ENCODE measurements at places on chromosomes 12 and 14.

DNA sequence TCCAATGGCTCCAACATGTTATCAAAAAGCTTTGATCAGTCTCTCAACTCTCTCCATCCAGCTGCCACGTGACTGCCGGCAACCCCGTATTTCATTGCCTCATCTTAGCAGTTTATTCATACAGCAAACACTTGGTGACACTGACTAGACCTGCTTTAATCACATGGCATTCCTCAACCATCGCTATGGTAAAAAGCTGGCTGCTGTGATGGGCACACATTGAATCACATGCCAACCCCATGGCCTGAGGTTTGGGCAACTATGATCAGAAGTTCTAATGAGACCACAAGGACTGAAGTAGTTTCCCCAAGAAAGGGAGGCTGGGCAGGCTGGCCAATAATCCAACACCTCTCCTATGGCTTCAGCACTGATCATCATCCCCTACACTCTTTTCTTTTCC is 40.6 kb upstream of the TAS2R42 start:
- DNase-seq = no peak

GRCh38 chr12:48051681-48052080 is 47.4 kb upstream of the COL2A1 start:
- no peak for DNase-seq

GRCh38 chr14:96204151-96205058 is at the start of gene BDKRB2:
Gene BDKRB2 (plus strand): TSS chr14:96204839. CDS start chr14:96237108, 32,269 bp downstream.
- DNase-seq = peak; percentile 74

DNA sequence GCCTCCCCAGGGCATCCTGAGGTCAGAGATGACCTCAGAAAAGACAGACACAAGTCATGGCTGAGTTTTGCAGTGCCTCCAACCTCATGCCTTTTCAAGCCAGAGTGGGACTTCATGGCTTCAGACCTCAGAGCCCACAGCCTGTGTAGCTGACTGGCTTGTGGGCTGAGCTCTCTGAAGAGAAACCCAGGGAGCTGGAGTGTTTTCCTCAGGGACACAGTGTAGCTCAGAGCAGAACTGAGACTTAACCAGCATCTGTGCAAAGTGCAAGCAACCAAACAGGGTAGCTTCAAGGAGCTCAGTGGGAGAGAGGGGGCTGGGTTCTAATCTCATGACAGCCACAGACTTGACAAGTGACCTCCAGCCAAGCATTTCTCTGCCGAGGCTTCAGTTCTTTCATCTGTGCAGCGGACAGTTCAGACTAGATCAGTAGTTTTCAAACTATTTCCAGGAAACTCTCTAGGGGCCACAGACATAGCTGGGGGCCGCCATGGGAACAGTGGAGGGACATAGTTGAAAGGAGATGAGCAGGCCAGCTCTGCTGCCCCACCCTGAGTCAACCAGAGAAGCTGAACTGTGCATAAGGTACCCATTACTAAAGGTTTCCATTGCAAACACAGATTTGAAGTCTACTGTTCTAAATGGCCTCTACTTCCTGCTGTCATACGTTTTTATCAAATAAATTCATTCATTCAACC is 80.0 kb downstream of the LGMN start:
- DNase-seq = no peak

DNA sequence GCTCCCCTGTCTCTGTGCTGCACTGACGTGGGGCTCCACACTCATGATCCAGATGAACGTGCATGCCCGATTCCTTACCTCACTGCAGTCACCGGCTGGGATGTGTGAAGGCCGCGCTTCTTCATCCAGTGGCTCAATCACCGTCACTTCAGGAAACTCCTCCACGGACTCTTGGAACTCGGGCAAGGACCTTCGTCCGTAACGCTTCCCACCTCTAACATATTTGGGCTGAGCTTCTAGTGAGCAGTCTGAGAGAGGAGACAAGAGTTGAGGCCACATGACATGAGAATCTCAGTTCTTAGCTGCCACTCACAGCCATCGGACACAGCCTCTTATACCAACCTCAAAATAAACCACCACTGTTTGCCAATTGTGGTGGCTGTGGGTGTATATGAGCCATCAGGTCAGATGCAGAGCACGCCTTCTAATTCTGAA is 38.3 kb downstream of the NIN start:
- no peak for DNase-seq

- no peak for DNase-seq
Measured at GRCh38 chr14:44353805-44354204, 153.3 kb downstream of the FSCB start.

DNA sequence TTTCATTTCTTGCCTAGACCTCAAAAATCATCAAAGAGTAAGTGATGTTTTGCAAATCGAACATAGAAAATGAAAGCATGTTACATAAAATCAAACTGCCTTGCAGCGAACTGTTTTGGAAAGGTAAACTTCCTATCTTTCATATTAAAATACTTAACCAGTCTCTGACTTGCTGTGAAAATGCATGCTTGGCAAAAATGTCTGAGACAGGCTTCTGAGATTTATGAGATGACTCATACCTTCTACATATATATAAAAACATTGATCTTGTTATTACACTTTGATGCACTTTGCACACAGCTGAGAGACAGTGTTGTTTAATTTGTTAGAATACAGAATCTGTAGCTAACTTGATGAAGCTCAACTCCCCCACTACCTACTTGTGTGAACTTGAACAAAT is 179.1 kb downstream of the KITLG start:
- no peak for DNase-seq

DNA sequence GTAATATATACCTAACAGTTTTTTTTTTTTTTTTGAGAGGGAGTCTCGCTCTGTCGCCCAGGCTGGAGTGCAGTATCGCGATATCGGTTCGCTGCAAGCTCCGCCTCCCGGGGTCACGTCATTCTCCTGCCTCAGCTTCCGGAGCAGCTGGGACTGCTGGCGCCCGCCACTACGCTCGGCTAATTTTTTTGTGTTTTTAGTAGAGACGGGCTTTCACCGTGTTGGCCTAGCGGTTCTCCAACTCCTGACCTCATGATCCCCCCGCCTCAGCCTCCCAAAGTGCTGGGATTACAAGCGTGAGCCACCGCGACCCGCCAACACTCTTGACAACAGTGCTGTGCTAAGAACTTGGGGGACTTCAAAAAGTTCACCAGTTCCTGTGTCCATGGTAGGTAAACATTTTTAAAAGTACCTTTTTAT is 63.5 kb downstream of the FOXG1 start:
- no peak for DNase-seq

DNA sequence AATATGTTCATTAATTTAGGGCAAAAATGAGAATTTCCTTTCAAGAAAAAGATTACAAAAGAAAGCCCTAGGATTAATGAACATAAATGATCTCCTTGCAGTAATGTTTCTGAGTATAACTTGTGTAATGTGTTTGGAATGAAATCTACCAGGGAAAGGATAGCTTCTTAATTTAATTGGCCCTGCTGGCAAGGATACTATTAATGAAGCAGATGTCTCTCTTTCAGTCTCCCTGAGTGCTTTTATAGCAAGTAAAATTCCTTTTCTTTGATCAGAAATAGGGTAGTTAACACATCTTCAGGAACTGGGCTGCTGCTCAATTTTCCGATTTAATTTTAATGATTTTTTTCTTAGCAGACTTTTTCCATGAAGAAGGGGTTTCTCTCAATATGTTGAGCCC is 379.4 kb upstream of the PDE3A start:
- DNase-seq = no peak

Measured in DMS153 (cell line).